CD4-positive, alpha-beta T cell treated with Interleukin-10 for 1 hour (primary cell): ENCODE measurements at places on chromosomes 16 and 17.
A peak's percentile ranks its signal among the peaks of the same experiment; 100 is the strongest.

GRCh38 chr17:68431661-68432071, 25.6 kb downstream of the WIPI1 start:
- peak; percentile 68 for DNase-seq

- no peak for DNase-seq
Observed at GRCh38 chr16:23987443-23987842, 151.7 kb downstream of the PRKCB start.

GRCh38 chr16:35221482-35222185, 1762.2 kb downstream of the TP53TG3F start:
- DNase-seq, result no peak

DNA sequence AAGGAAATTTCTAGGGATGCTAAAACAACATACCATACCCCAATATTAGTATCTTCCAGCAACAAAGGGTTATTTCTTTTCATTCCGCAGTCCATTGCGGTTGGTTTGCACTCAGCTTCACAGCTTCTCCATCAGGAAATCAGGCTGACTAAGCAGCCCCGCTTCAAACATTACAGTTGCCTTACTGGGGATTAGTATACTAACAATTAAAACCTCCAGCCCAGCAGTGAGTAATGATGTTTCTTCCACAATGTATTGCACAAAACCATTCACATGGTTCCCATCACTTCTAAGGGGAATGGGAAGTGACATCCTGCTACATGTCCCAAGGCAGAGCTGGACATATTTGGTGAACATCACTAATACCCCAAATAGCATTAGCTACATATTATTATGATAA, 1384.9 kb downstream of the CDH8 start:
- no peak for DNase-seq

DNA sequence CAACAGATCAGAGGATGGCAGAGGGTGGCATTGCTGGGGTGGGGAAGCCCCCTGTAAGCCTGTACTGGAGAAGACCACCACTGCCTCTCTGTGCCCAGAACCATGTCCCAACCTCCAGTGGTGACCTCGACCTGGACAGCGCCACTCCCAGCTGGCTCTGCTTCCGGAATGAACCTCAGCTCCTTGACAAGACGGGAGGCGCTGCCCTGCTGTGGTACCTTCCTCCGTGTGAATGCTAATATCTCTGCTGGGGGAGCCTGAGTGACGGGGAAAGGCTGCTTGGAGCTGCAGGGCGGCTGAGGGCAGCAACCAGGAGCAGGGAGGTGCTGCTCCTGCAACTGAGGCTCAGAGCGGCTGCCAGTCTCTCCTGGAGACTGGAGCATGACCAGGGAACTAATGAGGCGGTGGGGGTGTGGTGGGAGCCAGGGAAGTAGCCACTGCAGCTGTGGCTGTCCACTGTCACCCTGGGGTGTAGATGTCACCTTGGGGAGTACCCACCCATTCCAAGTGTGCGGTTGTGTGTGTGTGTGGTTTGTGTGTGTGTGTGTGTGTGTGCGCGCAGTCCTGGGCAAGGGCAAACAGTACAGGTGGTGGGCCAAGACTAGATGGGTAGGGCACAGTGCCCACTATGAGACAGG, 6.2 kb downstream of the PRCD start:
- no peak for DNase-seq

GRCh38 chr17:77526728-77527350, 386.1 kb downstream of the SEC14L1 start:
- no peak for DNase-seq

GRCh38 chr17:76087531-76087930, 8.5 kb downstream of the ZACN start:
- no peak for DNase-seq

DNA sequence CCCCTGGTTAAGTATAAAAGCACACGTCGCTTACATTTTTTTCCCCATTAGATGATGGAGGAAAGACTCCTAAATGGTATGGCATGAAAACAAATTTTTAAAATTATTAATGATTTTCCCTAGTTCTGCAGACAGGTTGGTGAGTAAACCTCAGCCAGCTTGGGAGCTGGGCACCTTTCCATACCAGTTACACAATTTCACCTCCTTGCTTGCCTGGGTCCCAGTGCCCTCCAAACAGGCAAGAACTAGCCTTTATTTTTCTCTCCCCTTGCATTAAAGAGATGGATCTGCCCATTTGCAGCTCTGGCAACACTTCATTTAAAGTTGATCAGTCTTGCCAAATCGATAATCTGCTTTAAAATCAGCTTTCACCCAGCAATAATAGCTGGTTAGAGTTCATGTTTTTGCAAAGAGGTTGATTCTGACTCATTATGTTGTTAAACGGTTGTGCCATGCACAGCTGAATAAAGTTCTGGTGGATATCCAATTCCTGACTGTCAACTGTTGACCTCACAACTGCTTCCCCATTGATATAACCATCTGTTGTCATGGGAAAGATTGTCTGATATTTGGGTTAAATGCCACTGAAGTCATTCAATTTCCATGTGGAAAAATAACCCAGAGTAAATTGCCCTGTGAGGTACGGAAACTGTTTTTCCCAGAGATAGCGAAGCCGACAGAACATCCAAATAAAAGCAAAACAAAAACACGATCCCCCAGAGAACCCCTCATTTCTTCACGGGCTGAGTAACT, 1.3 kb downstream of the C17orf58 start:
- no peak for DNase-seq

GRCh38 chr16:1120577-1120941, 24.5 kb upstream of the C1QTNF8 start:
- no peak for DNase-seq

- DNase-seq, result no peak
Observed at GRCh38 chr16:12434567-12434966, 369.1 kb downstream of the CPPED1 start.

DNA sequence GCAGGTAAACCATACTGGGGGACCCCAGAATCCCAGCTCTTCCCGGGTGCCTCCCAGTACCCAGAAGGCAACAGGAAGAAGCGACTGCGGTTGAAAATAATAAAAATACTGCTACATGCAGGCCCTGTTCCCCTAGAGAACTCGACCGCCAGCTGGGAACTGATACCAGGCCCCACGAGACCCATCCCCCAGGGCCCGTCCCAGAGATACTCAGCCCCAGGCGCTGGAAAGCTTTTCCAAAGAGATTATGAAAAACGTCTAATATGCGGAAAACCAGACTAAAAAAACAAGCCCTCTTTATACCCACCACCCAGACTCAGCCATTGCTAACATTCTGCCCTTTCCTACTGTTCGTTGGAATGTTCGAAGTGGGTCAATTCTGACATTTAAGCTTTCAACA, 12.9 kb upstream of the MEAK7 start:
- DNase-seq, result no peak

- no peak for DNase-seq
Observed at GRCh38 chr16:27285676-27286196, 17.2 kb upstream of the NSMCE1 start.

DNA sequence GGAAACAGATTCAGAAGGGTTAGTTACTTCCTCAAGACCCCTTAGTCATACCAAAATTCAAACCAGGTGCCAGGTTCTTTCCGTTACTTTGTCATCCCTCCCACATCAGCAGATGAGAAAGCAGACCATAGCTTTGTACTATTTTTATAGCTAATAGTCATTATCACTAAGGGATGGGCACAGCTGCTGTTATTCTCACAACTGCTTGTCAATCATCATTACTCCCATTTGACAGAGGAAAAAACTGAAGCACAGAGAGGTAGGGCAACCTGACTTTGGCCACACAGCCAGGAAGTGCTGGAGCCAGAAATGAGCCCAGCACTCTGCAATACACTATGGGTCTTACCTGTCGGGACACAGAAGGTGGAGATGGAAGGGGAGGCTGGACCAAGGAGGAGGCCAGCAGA, 30.0 kb downstream of the TEKT5 start:
- DNase-seq, result no peak

- peak; percentile 30 for DNase-seq
Observed at GRCh38 chr17:75047398-75048098, 523 bp downstream of the KCTD2 start.

GRCh38 chr17:11909348-11909747, 87.9 kb downstream of the ZNF18 start:
- no peak for DNase-seq

- no peak for DNase-seq
Observed at GRCh38 chr16:81319221-81319912, 4.6 kb downstream of the GAN start.

- peak; percentile 37 for DNase-seq
Observed at GRCh38 chr16:11105038-11105903, 150.7 kb downstream of the SOCS1 start.

- DNase-seq, result no peak
Observed at GRCh38 chr17:21524211-21524591, 148.0 kb downstream of the KCNJ12 start.
